Activated naive CD8-positive, alpha-beta T cell treated with anti-CD3 and anti-CD28 coated beads, Interleukin-2, amount 10 ng/mL, durations not matched to agents 7 days and 5 days (primary cell): ENCODE measurements at places on chromosomes 3 and 15. TPM values are rescaled to one million over a fixed set of nuclear protein-coding genes. Genes with fewer than 3 reads are reported as not detected.

NANOGP8 gene
- total RNA-seq: not detected

IGF2BP2 gene
- total RNA-seq: 0.11 TPM

GOLGA8G gene
- not detected for total RNA-seq

LSMEM2 gene
- total RNA-seq: not detected

DUOXA2 gene
- total RNA-seq: not detected

CATSPER2 gene
- 2.2 TPM for total RNA-seq

DNA sequence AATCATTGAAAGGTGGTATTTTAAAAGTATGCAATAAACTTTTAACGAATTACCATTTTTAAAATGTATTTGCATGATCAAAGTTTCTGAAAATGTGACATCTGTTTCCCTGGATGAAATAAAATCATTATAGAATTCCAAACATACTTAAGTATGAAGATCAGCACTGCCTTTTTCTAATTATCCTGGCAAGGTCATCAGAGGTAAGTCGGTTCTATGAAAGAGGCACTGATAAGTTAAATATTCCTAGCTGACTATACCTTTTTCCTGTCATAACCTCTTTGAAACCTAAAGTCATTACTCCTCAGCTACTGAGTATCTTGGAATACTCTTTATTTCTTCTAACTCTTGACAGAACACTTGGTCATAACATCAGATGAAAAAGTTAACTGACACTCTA lies 406.1 kb upstream of the ALCAM start:
- no peaks in the 10 kb centered on the region for H3K27me3 ChIP-seq
- no peak overlapping the region for H3K27ac ChIP-seq
- no peak for DNase-seq
- H3K4me3 ChIP-seq: no peak overlapping the region
- no peaks in the 10 kb centered on the region for H3K36me3 ChIP-seq
- H3K4me1 ChIP-seq: no peaks in the 10 kb centered on the region

- H3K27ac ChIP-seq: peak within 1 kb of the TSS; percentile 64
- no peak for DNase-seq
- no peaks in the 10 kb centered on the region for H3K36me3 ChIP-seq
- no peaks in the 10 kb centered on the region for H3K27me3 ChIP-seq
- peak within 1 kb of the TSS; percentile 58 for H3K4me3 ChIP-seq
Measured at GRCh38 chr3:9902372-9903237, at the start of gene IL17RE. Gene IL17RE, plus strand, starts transcription at chr3:9902848. Its CDS starts 85 bp downstream, at chr3:9902933.

DNA sequence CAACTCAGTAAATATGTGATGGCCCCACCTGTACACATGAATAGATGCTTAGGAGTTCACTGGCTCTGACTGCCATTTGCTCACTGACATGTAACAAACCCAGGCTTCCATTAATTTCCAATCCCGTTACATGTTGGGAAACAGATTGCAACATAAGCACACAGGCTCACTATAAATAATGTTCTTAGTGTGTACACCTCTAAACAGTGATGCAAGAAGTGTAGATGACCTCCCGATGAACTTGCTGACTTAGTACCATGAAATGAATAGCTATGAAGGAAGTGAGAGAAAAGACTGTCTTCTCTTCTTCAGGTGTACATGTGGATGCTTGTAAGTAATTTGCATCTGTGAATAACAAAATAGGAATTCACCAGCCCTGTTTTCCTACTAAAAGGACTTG lies 21.4 kb upstream of the FSIP1 start:
- no peaks in the 10 kb centered on the region for H3K4me1 ChIP-seq
- DNase-seq: no peak
- peaks cover 32% of the 10 kb centered on the region for H3K27me3 ChIP-seq
- H3K36me3 ChIP-seq: no peaks in the 10 kb centered on the region

DNA sequence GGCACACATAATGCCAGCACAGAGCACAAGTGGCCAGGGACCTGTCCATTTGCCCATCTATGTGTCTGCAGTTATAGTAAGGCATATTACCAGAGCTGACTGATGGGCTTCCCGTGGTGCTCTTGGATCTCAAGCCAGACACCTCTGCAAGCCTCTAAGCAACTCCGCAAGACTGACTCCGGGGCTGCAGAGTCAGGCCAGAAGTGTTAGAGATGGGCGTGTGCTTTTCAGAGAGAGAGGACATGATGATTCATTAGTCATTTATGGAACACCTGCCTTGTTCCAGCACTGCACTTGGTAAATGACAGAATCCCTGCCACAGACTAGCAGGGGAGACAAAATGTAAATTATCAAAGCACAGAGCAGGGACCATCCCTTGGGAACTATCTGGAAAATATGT lies 559.0 kb downstream of the PDCD6IP start:
- no peaks in the 10 kb centered on the region for H3K27me3 ChIP-seq
- DNase-seq: no peak
- H3K4me3 ChIP-seq: no peak overlapping the region
- peaks cover 5% of the 10 kb centered on the region for H3K4me1 ChIP-seq
- no peaks in the 10 kb centered on the region for H3K36me3 ChIP-seq
- no peak overlapping the region for H3K27ac ChIP-seq

DNA sequence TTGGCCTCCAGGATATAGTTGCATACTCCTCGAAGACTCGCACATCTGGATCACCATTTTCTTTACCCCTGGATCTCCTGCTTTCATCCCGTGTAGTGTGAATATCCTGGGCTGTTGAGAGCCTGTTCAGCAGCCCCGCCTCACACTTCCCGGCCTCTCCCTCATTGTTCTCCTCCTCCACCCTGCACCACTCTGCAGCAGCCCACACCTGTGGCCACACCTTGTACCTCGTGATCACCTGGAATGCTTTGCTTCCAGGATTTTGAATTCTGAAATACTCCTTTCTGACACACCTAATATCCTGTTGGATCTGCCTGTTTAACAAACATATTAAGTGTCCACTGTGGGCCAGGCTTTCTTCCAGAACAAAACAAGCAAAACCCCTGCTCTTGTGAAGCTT lies 14.4 kb downstream of the ABHD17C start:
- peaks cover 23% of the 10 kb centered on the region for H3K4me1 ChIP-seq
- DNase-seq: no peak
- H3K4me3 ChIP-seq: no peak overlapping the region
- peaks cover 17% of the 10 kb centered on the region for H3K27me3 ChIP-seq
- no peak overlapping the region for H3K27ac ChIP-seq
- no peaks in the 10 kb centered on the region for H3K36me3 ChIP-seq

GRCh38 chr15:64731805-64732151 lies 43.6 kb downstream of the RBPMS2 start:
- no peak overlapping the region for H3K27ac ChIP-seq
- no peaks in the 10 kb centered on the region for H3K27me3 ChIP-seq
- H3K36me3 ChIP-seq: no peaks in the 10 kb centered on the region
- no peak for DNase-seq

DNA sequence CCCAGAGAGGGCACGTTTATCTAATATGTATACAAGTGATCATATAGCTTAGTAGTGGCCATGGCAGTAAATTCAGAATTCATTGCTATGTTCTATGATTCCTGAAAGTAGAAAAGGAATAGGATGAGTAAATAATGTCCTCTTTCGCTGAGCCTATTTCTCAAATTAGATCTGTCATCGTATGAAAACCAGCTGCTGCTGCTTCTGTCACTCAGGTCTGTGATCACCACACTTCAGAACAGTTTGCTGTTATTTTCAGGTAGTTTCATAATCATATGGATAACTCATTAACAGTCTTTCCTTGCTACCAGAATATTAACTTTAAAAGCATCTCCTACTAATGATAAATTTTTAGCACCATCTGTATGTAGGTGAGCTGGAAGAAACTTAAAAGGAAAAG lies 289.1 kb upstream of the AZI2 start:
- DNase-seq: no peak
- H3K36me3 ChIP-seq: no peaks in the 10 kb centered on the region
- H3K27me3 ChIP-seq: no peaks in the 10 kb centered on the region
- H3K27ac ChIP-seq: no peak overlapping the region
- no peak overlapping the region for H3K4me3 ChIP-seq
- no peaks in the 10 kb centered on the region for H3K4me1 ChIP-seq

DNA sequence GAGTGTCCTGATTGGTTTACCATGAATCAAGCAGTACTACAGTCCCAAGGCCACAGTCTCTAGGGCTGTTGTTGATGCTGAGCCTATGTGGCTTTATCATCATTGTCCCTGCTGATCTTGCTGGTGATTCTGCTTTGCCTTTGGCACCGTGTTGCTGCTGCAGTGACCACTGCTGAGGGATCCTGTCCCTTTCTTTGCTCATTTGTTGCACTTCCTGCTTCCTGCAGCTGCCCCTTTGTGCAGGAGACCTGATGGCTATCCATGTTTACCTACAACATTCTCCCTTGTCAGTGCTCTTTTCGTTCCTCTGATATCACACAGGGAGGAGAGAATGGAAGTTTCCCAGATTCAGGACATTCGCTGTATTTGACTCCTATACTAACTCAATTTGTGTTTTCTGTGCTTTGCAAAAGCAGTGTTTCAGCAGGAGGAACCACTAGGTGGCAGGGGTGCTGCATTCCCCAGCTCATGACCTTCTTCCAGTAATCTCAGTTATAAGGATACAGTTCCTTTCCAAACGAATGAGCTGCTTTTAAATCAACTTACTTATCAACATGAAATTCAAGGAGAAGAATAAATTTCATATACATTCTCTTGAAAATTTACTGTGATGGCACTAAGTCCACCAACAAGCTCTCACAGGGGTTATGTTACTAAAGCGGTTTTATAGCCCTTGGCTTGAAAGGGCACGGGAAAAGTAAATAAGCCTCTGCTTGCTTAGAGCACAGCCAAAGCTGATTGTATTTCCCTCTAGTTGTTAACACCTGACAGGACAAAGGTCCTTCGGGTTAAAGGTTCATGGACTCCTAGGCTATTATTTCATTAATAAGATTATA lies 9.7 kb upstream of the THUMPD3 start:
- H3K4me3 ChIP-seq: peak overlapping the region; percentile 3
- peaks cover 12% of the 10 kb centered on the region for H3K4me1 ChIP-seq
- H3K27me3 ChIP-seq: no peaks in the 10 kb centered on the region

DNA sequence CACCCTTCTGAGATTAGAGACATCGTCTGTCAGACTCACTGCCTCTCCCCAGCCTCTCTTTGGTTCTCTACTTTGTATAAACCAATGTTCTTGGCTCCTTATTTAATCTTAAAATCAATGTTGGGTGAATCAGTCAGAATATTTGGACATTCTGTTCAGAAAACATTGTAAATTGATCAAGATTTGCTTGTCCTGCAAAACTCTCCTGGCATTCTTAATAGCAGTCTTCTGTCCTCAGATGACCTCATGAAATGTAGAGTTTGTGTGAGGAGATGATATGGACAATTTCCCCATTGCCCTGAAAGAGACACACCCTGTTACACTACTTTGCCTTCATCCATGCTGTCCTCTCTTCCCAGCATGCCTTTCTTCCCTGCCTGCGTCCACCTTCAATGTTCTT lies 33.6 kb downstream of the CD200R1L start:
- H3K4me1 ChIP-seq: peaks cover 20% of the 10 kb centered on the region
- H3K36me3 ChIP-seq: peaks cover 3% of the 10 kb centered on the region
- H3K27me3 ChIP-seq: no peaks in the 10 kb centered on the region
- no peak overlapping the region for H3K27ac ChIP-seq

DNA sequence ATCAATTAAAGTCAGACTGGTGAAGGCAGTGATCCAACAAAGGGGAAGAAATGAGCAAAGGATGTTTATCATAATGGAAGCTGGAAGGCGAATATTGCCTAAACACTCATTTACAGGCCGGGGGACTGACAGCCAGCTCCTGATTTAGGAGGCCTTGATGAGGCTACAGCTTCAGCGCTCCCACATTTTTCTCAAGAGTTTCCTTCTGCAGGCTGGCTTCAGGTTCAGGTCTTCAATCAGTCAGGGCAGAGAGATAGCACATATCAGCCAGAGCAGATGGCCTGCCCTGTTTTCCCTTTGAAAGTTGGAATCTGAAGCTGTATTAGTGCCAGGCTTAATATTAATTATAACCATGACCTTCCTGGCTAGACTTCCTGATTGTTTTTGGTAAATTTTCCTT lies 218.9 kb downstream of the SV2B start:
- no peak for DNase-seq
- H3K27me3 ChIP-seq: peaks cover 3% of the 10 kb centered on the region
- H3K36me3 ChIP-seq: peaks cover 33% of the 10 kb centered on the region
- no peak overlapping the region for H3K4me3 ChIP-seq

GRCh38 chr3:119340446-119340845 lies 46.3 kb downstream of the ARHGAP31 start:
- H3K27ac ChIP-seq: no peak overlapping the region
- H3K4me3 ChIP-seq: no peak overlapping the region
- DNase-seq: no peak
- no peaks in the 10 kb centered on the region for H3K36me3 ChIP-seq
- no peaks in the 10 kb centered on the region for H3K4me1 ChIP-seq
- H3K27me3 ChIP-seq: no peaks in the 10 kb centered on the region

DNA sequence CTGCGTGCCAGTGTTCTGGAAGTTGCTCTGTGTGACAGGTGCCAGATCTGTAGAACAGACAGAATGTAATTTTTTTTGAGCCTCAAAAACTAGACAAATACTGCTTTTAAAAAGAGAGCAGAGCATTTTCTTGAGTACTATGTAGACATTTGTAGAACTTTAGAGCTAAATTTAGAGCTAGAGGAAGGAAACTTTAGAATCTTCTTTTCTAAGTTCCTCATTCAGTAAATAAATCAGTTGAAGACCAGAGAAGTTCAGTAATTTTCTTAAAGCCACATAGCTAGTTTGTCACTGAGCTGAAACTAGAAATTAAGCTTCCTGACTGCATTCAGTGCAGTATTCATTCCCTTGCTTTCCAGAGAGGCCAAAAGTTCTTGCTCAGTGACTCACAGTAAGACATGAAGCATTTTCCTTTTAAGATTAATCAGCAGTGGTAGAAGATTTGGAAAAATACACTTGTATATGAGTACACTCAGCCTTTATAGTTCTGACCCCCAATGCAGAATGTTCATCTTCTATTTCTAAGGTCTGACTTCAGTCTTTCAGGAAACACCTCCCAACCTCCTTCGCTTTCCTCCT lies 83.6 kb upstream of the TSEN2 start:
- H3K27me3 ChIP-seq: peaks cover 23% of the 10 kb centered on the region
- H3K4me3 ChIP-seq: no peak overlapping the region
- DNase-seq: no peak
- H3K27ac ChIP-seq: no peak overlapping the region
- H3K4me1 ChIP-seq: peaks cover 2% of the 10 kb centered on the region
- H3K36me3 ChIP-seq: no peaks in the 10 kb centered on the region
